T-helper 17 cell (primary cell): ENCODE measurements at places on chromosomes 13 and 19. TPM values are rescaled to one million over a fixed set of nuclear protein-coding genes. Genes with fewer than 3 reads are reported as not detected.
A peak's percentile ranks its signal among the peaks of the same experiment; 100 is the strongest.

The MPND gene
- 13.0 TPM for total RNA-seq

The KLF5 gene
- 3.1 TPM for total RNA-seq

The EFNA2 gene
- not detected for total RNA-seq

The CASP14 gene
- total RNA-seq, result not detected

The LILRB4 gene
- 0.47 TPM for total RNA-seq

DNA sequence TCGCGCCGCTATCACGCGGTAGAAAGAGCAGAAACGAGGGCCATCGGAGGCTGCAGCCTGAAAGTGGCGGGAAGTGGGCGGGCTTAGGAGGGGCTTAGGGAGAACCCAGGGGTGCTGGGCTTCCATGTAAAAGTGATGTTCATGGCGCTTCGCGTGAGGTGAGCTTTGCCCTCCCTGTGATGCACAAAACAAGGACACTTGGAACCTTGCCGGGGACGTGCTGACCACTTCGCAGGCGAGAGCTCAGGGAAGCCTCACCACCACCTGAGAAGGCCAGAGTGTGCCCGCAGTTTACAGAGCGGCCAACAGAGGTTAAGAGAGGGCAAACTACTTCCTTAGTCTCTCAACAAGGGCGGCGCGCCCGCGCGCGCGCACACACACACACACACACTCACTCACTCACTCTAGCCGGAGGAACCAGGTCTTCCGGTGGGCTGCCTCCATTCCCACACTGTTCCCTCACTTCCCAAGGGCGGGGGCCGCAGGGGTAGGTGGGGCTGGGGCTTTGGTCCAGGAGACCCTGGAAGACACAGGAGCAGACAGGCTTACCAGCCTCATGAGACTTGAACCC, 651 bp downstream of the GAPDHS start:
- peaks cover 13% of the 10 kb centered on the region for H3K4me1 ChIP-seq
- H3K27me3 ChIP-seq, result peaks cover 38% of the 10 kb centered on the region
- peak overlapping the region; percentile 78 for H3K4me3 ChIP-seq
- H3K36me3 ChIP-seq, result peaks cover 4% of the 10 kb centered on the region

- peaks cover 2% of the 10 kb centered on the region for H3K36me3 ChIP-seq
- H3K27ac ChIP-seq, result no peak overlapping the region
- DNase-seq, result no peak
- no peak overlapping the region for H3K4me3 ChIP-seq
- H3K4me1 ChIP-seq, result no peaks in the 10 kb centered on the region
- peaks cover 57% of the 10 kb centered on the region for H3K27me3 ChIP-seq
Measured at GRCh38 chr19:32254509-32254890, 90.9 kb upstream of the ZNF507 start.
